ENCODE measurements at places on chromosomes 6 and 20. TPM values are rescaled to one million over a fixed set of nuclear protein-coding genes. Genes with fewer than 3 reads are reported as not detected.
A peak's percentile ranks its signal among the peaks of the same experiment; 100 is the strongest.

DNA sequence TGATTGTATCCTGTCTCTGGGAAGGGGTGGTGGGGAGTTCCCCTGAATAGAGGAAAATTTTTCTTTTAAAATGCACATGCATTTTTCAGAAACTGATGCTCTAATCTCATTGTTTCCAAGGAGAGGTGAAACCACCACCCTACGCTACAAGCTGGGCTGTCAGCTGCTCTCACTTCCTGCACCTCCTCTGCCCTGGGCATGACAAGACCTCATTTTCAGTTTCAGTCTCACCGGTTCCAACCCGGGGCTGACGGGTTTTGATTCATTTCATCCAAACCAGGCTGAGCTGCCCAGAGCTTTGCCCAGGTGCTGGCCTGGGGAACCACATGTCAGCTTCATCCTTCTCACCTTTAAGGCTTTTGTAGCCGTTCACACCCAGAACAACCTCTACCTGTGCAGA, 99.7 kb downstream of the EYA2 start:
- no peak for DNase-seq

GRCh38 chr6:134221250-134221649, 96.7 kb downstream of the SGK1 start:
- no peak for DNase-seq

GRCh38 chr6:159852877-159853276, 37.9 kb upstream of the MAS1 start:
- no peak for DNase-seq

DNA sequence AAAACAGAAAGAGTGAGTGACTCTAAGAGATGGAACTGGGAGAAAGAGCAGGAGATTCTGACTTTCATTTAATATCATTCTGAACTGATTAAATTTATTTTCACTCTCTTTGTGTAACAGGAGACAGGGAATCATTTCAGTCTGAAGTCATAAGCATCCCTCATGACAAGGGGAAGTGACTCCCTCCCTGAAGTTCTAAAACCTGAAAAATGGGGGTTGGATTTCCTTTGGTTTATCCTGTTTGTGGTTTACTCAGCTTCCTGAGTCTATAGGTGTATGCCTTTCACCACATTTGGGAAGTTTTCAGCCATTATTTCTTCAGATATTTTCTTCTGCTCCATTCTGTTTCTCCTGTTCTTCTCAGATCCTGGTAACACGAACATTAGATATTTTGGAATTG, 3.4 kb upstream of the FKBP1A start:
- no peak for DNase-seq

GRCh38 chr20:19987046-19987445, 30.1 kb upstream of the NAA20 start:
- DNase-seq, result no peak

DNA sequence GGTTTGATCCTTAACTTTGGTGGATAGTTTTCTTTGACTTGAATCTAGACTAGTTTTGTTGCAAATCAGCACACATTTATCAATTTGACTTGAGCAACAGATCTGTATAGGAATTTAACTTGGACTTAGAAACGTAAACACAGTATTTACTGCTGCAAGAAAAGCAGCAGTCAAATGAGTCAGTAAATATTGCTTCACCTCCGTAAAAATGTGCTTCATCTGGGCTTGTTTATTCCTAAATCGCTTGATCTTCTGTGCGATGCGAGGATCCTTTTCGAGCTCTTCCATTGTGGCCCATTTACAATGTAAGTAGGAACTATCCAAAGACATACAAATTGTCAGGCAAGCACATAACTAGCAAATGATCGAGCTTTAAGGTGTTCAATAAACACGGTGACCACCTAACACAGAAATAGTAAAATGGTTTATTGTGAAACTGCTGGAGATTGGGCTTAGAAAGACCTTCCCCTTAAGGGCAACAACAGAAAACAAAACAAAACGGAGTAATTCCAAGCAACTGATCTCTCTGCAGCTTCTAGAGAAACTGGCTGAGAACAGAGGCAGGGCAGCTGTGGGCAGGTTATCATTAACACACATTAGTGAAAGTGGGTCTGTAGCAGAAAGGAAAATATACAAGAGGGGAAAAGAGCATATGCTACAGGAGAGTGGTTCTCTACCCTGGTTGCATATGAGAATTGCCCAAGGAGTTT, 120.8 kb downstream of the CHD6 start:
- no peak for DNase-seq

GRCh38 chr20:20731945-20732296, 19.5 kb upstream of the RALGAPA2 start:
- DNase-seq, result peak; percentile 50

DNA sequence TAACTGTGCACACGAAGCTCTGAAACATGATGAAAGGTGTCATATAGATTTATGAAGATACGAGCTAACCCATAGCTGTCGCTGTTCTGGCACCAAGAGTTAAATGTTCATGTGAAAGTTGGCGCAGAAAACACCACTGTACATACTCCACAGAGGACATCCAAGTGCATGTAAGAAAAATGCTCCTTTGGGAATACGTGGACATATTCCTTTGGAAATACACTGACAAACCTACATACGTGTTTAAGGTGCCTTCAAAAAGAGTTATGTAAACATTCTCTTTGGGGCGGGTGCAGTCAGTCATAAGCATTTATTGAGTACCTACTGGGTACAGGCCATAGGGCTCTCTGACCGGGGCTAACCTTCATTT, 723 bp upstream of the ARID1B start:
- DNase-seq, result peak; percentile 51

- no peak for DNase-seq
Observed at GRCh38 chr20:56733967-56734366, 104.9 kb downstream of the TFAP2C start.

Gene TMEM244
- not detected for total RNA-seq

All from cardiac muscle cell (in vitro differentiated cells and primary cell).